ENCODE measurements at places on chromosomes 5 and 9.
A peak's percentile ranks its signal among the peaks of the same experiment; 100 is the strongest.

DNA sequence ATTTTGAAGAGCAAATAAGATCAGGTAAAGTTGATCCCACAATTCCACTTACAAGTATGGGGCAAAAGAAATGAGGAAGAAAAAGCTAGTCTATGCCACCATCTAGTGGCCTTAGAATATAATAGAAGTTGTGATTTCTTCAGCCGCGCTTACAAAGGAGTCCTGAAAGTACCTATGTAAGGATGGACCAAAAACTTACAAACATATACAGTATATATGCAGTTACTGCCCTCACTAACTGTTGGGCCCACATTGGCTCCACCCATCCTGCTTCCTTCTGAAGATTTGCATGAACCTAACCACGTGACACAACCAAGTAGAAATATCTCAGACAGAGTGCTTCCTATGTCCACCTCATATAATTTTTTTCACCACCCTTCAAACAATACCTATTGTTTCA, 11.7 kb upstream of the OR13D1 start:
- peak; percentile 70 for DNase-seq

GRCh38 chr5:130501151-130501865, 597.0 kb downstream of the CHSY3 start:
- no peak for DNase-seq

GRCh38 chr9:114378016-114378415, 9.8 kb downstream of the AKNA start:
- DNase-seq, result no peak

- DNase-seq, result no peak
Observed at GRCh38 chr9:134335061-134335460, 8.8 kb downstream of the RXRA start.

GRCh38 chr5:421287-421880, 21.6 kb upstream of the EXOC3 start:
- DNase-seq, result no peak

- no peak for DNase-seq
Observed at GRCh38 chr5:95519681-95520080, 35.1 kb downstream of the SKIC3 start.

GRCh38 chr9:138022756-138023393, 145.3 kb downstream of the CACNA1B start:
- no peak for DNase-seq

DNA sequence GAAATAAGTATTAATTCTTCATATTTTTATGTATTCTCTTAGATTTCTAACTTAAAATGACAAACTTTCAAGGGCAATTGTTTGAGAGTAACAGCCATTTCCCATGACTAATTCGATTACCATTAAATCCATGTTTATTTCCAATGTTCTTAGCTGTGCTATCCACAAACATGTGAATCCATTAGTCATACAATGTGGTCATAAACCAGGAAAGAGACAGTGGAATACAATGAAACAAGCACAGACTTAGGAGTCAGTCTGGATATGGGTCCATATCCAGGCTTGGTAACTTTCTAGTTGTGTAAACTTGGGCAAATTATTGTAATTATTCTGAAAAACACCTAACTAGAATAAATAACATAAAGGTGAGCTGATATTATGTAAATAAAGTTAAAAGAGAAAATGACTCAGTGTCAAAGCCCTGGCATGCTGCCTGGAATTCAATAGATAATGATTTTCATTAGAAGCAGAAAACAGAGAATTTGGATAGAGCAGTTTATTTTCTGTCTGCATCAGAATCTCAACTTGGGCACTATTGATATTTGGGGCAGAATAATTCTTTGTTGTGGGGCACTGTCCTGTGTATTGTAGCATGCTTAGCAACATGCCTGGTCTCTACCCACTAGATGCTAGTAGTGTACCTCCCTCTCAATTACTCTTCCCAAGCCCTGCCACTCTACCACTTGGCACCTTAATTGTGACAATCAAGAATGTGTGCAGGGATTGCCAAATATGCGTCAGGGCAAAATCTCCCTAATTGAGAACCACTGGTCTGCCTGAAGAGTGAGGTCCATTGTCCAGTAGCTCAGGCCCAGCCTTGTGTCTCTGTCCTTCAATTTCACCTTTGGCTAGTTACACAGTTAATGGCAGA, 44.7 kb upstream of the SLC27A6 start:
- peak; percentile 60 for DNase-seq

DNA sequence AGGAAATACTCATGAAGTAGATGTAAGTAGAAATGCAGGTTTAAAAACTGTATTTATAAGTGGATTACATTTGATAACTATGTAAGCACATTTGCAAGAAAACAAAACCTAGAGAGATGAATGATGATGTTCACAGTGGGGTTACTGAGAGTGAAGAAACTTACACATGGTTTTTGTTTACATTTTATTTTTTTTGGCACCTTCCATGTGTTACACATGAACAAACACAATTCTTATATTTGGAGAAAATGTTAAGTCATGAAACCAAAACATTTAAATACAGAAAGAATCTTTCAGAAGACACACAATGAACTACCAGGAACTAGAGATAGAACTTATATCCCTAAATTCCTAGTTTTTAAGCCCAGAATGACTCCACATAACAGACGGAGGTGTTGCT, 51.5 kb upstream of the SPATA31E1 start:
- peak; percentile 45 for DNase-seq

- peak; percentile 68 for DNase-seq
Observed at GRCh38 chr9:72292256-72292682, 72.7 kb downstream of the ZFAND5 start.

DNA sequence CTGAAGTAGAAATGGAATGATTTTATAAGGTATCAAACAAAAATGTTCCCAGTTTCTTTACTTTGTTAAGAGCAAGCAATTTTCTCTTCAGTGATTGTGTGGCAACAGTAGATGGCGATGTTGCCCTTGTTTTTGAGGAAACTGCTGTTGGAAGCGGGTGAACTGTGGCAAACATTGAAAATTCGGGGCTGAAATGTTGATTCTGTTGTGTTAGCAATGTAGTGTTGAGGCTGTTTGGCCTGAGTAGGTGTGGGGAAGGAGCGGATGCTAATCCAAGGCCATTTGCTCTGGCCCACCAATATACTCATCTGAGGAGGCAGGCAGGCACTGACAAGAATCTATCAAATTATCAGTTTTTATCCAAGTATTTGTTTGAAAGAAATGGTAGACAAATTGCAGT, 129.8 kb downstream of the SLC12A2 start:
- peak; percentile 81 for DNase-seq

- DNase-seq, result no peak
Observed at GRCh38 chr5:7991125-7991821, 122.3 kb downstream of the MTRR start.

- no peak for DNase-seq
Observed at GRCh38 chr5:142106061-142106460, 2.5 kb upstream of the NDFIP1 start.

- DNase-seq, result no peak
Observed at GRCh38 chr5:1726956-1727355, 72.7 kb downstream of the MRPL36 start.

- no peak for DNase-seq
Observed at GRCh38 chr5:35781181-35781790, 75.4 kb upstream of the IL7R start.

GRCh38 chr9:1050125-1050895, at the start of gene DMRT2:
Gene DMRT2 (plus strand): TSS chr9:1050357. CDS start chr9:1051614, 1,257 bp downstream.
- DNase-seq, result peak; percentile 48

DNA sequence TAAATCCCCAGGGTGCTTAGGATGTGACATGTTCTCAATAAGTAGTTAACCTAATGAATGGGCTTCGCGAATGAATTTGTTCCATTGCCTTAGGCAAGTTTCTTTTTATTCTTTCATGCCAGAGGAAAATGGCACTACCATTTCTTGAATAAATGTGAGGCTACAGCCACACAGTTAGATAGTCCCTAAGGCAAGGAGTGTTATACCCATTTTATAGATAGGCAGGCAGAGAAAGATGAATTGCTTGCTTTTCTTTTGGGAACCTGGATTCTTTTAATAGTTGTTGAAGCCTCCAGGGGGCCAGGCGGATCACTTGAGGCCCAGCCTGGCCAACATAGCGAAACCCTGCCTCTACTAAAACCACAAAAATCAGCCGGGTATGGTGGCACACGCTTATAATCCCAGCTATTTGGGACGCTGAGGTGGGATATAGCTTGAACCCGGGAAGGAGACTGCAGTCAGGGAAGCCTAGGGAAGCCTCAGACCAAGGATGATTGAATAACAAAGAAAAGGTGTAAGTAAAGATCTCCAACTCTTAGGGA, 943 bp downstream of the NOP16 start:
- no peak for DNase-seq

DNA sequence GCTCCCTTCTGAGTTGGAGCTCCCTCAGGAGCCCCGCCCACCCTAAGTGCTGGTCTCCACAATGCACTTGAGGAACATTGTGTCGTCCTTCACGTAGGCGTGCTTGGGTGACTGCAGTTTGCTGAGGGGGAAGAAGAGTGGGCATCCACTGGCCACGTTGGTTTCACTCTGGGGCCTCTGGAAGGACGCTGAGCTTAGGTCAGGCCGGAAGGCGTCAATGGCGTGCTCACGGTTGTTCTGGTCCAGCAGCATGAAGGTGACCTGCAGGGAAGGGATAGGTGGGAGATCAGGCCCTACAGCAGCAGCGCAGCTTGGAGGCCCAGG, 21.7 kb downstream of the TRAF1 start:
- no peak for DNase-seq

Measured in astrocyte of the spinal cord (primary cell).